ENCODE measurements at places on chromosomes 13 and 19.

DNA sequence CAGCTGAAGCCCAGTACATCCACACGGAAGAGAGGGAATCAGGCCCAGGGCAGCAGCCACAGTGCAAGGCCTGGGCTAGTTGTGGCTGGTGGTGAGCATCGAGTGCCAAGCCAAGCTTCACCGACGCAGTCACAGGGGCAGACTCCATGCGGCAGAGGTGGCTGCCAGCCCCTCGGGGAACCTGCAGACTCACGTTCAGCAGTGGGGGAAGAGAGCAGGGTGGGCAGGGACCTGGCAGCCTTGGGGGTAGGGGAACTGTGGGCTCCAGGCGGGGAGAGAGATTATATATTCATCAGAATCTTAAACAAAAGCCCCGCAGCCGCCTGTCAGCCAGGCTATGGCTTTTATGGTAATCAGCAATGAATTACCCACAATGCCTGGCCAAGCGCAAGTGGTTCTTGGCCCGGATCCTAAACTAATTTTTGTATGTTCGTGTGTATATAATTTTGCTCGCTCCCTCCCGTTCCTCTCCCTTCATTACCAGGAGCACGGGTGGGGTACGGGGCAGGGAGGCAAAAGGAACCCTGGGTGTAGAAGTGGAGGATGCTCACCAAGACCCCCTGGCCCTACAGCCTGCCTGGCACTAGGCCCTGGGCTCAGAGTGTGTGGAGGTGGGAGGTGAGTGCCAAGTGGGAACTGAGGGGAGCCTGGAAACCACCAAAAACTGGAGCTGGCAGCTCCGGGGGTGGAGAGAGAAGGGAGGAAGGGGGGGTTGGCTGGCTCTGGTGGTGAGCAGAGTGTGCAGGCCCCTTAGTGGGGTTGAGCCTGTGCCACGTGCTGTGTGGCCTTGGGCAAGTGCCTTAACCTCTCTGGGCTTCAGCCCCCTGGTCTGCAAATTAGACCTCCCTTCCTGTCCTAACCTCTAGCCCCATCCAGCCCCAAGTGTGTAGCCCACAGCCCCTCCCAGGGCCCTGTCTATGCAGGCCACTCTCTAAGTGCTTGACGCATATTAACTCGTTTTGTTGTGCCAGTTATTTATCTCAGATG lies 31.9 kb downstream of the PTPRS start:
- DNase-seq, result no peak

DNA sequence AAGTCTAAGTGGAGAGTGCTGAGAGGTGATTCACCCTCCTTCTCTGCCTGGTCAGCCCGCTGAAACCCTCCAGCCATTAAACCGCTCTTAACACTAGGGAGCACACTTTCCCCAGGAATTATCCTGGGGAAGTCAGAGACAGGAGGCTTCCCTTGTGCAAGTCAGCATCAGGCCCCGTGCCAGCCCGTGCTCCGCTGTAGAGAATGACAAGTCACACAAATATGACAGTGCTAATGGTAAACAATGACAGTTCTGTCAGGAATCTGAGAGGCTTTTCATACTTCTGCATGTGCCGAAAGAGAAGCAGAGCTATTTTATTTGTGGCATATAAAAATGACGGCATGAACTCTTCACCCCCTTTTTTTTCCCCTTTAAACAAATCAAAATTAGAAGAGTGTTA lies 816.9 kb upstream of the SLC10A2 start:
- peak; percentile 60 for DNase-seq

- DNase-seq, result no peak
Measured at GRCh38 chr19:50435221-50435620, 2.5 kb downstream of the MYBPC2 start.

- DNase-seq, result no peak
Measured at GRCh38 chr13:40540328-40541044, 126.0 kb downstream of the FOXO1 start.

DNA sequence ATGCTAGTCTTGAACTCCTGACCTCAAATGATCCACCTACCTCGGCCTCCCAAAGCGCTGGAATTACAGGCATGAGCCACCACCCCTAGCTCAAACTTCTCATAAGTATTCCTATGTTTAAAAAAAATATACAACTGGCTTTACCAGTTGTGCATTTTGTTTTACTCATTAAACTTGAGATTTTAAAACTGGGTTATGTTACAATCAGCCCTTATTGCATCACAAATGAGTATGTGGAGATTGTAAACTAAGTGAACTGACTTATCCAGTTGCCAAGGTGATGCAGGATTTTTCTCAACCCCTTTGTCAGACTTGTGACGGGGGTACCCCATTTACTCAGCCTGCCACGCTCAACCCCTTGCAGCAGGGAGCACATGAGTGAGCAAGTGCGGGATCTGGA lies 14.4 kb upstream of the GTF2F2 start:
- no peak for DNase-seq

- DNase-seq, result no peak
Measured at GRCh38 chr13:40774672-40775071, 3.7 kb upstream of the MRPS31 start.

DNA sequence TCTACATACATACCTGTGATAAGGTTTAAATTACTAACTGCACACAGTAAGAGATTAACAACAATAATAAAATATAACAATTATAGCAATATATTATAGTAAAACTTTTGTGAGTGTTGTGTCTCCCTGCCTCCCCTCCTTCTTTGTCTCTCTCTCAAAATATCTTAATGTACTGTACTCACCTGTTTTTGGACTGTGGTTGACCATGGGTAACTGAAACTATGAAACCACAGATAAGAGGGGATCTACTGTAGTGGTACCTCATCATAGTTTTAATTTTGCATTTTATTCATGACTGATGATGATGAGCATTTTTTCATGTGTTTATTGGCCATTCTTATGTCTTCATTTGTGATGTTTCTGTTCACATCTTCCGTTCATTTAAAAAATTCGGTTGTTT lies 104.5 kb downstream of the NBEA start:
- no peak for DNase-seq

GRCh38 chr19:44557933-44558332 lies 28.5 kb upstream of the CEACAM20 start:
- no peak for DNase-seq

DNA sequence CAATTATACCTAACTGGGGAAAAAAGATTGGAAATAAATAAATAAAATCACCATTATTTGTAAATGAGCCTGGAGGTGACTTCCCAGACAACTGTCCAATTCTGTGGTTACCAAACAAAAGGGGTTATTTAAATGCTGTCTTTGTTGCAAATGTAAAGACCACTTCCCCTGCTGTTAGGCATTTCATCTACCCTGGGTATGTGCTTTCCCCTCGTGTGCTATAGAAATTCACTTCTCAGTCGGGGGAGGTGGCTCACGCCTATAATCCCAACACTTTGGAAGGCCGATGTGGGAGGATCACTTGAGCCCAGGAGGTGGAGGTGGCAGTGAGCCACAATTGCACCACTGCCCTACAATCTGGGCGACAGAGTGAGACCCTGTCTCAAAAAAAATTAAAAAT lies 101.9 kb upstream of the AKAP11 start:
- no peak for DNase-seq

GRCh38 chr19:55188625-55189024 lies 8.5 kb upstream of the SYT5 start:
- DNase-seq, result no peak

GRCh38 chr19:30681162-30682100 lies 309.2 kb downstream of the ZNF536 start:
- no peak for DNase-seq

DNA sequence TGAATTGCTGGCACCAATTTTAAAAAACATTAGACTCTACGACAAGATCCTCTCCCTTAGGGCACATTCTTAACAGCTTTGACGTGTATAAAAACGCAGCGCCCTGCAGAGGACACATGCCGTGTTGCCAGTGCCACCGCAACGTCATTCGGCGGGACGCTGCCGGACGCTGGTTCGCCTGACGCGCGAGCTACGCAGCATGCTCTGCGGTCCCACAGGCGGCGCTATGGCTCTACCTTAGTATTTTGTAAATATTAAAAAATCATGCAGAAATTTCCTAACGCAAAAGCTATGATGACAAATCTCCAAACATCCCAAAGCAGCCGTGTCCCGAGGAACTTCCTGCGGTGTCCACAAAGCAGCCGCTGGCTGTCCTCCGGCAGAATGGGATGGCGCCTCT lies 4.2 kb upstream of the ADPRHL1 start:
- no peak for DNase-seq

DNA sequence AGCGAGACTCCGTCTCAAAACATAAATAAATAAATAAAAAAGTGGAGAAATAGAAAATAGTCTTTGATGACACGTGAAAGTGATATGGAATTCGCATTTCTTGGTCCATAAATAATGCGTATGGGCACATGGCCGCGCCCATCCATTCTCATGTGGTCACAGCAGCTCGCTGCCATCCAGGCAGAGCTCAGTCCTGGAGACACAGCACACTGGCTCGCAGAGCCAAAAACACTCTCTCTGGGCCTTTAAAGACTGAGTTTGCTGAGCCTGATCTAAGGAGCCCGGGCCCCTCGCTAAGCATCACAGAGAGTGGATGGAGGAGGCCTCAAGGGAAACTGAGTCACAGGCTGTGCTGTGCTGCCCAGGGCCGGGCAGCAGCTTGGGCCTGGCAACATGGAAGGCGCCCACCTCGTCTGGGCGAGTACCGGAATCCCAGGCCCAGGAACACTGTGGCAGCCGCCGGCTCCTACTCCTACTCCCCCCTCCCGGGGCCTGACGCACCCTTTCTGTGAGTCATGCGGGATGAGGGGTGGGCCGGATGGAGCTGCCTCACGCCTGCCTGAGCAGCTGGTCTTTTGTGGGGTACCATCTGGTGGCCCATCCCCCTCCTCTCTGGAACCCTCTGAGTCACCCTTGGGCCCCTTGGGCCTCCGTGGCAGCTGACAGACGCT lies 28.9 kb upstream of the CACTIN start:
- no peak for DNase-seq

- no peak for DNase-seq
Measured at GRCh38 chr19:45468803-45469131, 971 bp downstream of the FOSB start.

GRCh38 chr13:109900320-109900719 lies 113.9 kb upstream of the IRS2 start:
- DNase-seq, result no peak

- no peak for DNase-seq
Measured at GRCh38 chr13:100269837-100270236, 180.9 kb downstream of the PCCA start.

DNA sequence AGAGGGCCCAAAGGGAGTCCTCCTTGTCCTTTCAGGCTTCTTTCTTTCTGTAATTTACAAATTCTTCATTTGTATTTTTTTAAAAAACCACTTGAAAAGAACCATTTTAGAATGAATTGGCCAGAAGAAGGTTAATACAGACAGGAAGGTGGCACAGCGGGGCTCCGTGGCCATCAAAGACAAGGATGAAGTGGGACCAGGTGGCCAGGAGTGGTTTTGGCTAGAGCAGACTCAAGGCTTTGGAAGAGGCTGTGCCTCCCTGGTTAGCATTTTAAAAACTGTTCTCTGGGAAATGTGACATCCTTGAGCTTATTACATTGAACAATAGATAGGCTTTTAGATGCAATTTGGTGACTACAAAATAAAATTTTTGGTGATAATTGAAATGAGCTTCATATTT lies 48.4 kb downstream of the ATP8A2 start:
- no peak for DNase-seq

DNA sequence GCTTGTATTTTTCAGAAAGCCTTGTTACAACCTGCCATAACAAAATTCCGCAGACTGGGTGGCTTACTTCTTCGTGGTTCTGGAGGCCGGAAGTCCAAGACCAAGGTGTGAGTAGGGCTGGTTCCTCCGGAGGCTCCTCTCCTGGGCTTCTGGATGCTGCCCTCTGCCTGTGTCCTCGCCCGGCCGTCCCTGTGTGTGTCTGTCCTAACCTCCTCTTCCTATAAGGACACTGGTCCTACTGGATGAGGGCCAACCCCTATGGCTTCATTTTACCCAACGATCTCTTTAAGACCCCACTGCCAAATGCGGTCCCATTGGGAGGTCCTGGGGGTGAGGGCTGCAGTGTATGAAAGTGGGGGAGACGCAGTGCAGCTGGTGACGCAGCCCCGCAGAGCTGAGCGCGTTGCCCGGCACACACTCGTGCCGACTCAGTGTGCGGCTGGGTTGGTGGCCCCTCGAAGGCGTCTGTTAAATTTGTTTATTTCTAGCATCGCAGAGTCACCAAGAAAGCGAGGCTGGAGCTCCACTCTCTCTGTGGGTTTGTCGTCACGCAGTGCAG lies 116.7 kb downstream of the SOX1 start:
- DNase-seq, result no peak

- DNase-seq, result no peak
Measured at GRCh38 chr13:100674572-100674871, at the start of gene TMTC4. TSS of gene TMTC4 (minus strand) at chr13:100674795. CDS start at chr13:100670362, 4,433 bp downstream.

Data from hematopoietic multipotent progenitor cell treated with erythropoietin and hydrocortisone succinate and interleukin-3 and kit ligand, for 8 days (in vitro differentiated cells).